ENCODE measurements at places on chromosomes 7 and 10. TPM values are rescaled to one million over a fixed set of nuclear protein-coding genes. Genes with fewer than 3 reads are reported as not detected.
A peak's percentile ranks its signal among the peaks of the same experiment; 100 is the strongest.

KNDC1 gene
- 0.29 TPM for total RNA-seq

PAX4 gene
- 0.67 TPM for total RNA-seq

EVX1 gene
- 0.32 TPM for total RNA-seq

DNA sequence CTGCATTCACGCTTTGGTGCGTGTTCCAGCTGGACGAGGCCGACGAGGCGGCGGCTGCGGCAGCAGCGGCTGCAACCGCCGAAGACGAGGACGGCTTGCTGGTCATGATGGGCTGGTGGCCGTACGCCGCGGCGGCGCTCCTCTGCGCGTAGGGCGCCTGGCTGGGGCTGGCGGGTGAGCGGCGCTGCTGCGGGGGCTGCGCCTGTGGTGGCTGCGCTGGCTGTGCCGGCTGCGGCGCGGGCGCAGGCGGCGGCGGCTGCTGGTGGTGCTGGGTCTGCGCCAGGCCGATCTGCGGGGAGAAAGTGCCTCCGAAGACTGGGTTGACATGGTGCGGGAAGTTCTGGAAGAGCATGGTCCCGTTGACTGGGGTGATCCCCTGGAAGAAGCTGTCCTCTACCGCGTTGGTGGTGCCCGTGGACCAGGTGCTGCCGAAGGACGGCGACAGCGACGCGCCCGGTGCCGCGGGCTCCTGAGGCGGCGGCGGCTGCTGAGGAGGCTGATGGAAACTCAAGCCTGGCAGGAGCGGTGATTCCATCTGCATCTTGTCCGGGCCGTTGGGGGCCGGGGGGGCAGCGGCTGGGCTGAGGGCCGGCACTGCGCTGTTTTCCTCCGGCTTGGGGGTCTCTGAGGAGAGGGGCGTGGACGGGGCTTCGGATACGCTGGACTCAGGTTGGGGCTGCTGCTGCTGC, 51.1 kb downstream of the CPEB3 start:
- peak; percentile 44 for DNase-seq

DNA sequence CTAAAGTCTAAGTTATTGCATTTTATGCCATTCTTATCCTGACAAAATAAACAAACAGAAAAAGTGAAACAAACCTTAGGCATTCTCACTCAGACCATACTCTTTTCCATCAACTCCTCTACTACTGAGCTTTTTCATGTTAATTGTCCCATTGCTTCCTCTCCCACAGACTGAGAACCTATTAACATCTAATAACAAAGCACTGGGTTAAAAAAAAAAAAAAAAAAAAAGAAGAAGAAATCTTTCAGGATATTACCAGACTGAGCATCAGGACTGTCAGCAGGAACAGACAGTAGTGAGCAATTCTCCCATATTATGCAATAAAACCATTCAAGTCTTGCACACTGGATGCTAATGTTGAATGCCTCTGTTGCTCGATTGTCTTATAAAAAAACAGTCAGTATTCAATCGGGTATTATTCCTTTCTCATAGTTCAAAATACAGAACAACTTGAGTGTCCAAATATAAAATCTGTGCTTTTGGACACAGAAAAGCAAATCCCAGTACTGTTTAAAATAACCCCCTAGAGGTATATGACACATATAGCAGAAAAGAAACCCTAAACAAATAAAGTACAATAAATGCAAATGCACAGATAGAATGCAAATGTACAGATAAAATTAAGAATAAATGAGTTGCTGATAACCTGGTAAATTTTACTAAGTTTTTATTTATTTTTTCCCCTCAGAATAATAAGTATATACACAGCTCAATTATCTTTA, 531.3 kb upstream of the LRRTM3 start:
- no peak for DNase-seq

DNA sequence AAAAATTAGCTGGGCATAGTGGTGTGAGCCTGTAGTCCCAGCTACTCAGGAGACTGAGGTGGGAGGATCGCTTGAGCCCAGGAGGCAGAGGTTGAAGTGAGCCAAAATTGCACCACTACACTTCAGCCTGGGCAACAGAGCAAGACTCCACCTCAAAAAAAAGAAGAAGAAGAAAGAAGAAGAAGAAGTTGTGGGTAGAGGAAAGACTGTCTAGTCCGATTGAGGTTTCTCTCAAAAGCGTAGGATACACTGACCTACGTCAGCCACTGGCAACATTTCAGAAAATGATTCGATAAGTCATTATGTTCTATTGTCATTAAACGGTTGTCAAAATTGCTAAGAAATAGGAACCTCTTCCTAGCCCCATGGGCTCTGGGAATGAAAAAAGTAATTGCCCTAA, 22.3 kb upstream of the RHBDD2 start:
- DNase-seq, result no peak

DNA sequence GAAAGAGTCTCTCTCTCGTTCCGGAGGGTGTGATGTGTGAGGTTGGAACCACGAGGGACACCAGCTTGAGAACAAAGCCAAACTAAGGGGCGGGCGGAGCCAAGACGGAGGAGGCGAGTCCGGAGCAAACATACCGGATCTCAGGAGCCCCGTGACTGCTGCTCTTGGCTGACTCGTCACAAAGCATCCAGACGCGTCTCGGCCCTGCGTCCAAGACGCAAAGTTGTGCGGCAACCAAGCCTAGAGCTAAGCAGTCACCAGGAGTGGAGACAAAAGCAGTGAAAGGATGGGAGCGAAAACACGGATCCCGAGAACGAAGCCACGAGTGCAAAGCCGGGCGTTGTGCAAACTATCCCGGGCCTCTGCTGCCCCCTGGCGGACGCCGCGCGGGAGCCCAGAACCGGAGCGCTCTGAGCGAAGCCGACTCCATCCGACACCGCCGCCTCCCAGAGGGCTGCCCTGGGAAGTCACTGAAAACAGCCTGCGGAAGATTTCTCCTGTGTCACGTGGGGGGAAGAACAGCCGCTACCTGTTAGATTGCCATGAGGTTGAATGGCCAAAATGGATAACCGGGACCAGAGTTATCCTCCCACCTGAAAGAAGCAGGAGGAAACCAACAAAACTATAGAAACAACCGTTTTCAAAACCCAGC, 46.4 kb upstream of the TMEM72 start:
- peak; percentile 96 for DNase-seq
